Karpas-422 (cell line): ENCODE measurements at places on chromosomes 2 and 18.

DNA sequence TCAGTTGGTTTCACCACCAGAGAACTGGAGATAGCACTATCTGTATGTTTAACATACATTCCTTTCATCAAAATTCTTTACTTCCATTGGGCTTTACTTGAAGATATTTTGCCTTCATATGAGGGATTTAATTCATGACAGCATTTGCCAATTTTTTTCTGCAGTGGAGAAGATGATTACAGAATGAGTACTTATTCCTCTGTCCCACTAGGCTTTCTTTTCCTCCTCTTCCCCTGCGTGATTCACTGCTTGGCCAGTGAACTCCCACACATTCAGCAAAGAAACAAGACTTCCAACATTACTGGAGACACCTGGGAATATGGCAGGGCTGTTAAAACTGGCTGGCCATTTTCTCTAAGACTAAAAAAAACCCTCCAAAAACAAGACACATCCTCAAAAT, 425.8 kb upstream of the KCNH7 start:
- H3K36me3 ChIP-seq: no peaks in the 10 kb centered on the region
- H3K27ac ChIP-seq: no peak overlapping the region
- H3K4me1 ChIP-seq: no peaks in the 10 kb centered on the region
- no peak for DNase-seq
- H3K4me3 ChIP-seq: no peak overlapping the region

GRCh38 chr2:43899589-43899988, 60.8 kb downstream of the ABCG8 start:
- no peak overlapping the region for H3K27ac ChIP-seq
- no peaks in the 10 kb centered on the region for H3K4me1 ChIP-seq
- no peak overlapping the region for H3K4me3 ChIP-seq
- DNase-seq: no peak
- peaks cover 44% of the 10 kb centered on the region for H3K36me3 ChIP-seq

DNA sequence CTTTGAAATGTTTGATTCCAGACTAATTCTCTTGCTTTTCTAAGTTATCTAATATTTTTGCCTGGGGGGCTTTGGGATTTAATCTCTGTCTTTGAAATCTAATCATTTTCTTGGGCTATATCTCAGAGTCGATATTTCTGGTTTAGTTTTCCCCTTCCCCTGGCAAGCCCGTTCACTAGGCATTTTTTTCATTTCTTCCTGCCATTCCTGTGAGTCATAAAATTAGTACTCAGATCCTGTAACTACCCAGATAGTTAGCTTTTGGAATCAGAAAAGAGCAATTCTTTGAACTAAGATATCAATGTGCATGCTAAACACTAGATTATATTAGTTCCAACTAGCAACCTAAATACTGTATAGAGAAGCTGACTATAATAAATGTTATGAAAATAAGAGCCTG, 29.4 kb upstream of the RNF149 start:
- no peak overlapping the region for H3K27ac ChIP-seq
- DNase-seq: no peak
- H3K4me3 ChIP-seq: no peak overlapping the region
- H3K36me3 ChIP-seq: no peaks in the 10 kb centered on the region

DNA sequence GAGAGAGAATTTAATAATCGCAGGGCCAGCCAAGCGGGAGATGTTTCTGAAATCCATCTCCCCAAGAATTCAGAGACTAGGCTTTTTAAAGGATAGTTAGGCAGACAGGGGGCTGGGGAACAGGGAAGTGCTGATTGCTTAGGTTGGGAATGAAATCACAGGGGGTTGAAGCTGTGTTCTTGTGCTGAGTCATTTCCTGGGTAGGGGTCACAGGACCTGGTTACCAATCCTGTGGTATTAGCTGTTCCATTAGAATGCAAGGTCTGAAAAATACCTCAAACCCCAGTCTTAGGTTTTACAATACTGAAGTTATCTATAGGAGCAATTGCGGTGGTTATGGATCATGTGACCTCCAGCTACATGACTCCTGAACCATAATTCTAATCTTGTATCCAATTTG, 4.6 kb downstream of the SP140 start:
- H3K27ac ChIP-seq: no peak overlapping the region
- H3K4me1 ChIP-seq: peaks cover 31% of the 10 kb centered on the region
- DNase-seq: no peak

GRCh38 chr2:181814057-181814491, 77.5 kb upstream of the ITPRID2 start:
- H3K36me3 ChIP-seq: no peaks in the 10 kb centered on the region
- no peak overlapping the region for H3K4me3 ChIP-seq
- no peak for DNase-seq
- no peaks in the 10 kb centered on the region for H3K27me3 ChIP-seq

GRCh38 chr2:23244617-23245016, 140.4 kb upstream of the KLHL29 start:
- no peak overlapping the region for H3K27ac ChIP-seq
- no peaks in the 10 kb centered on the region for H3K4me1 ChIP-seq
- H3K4me3 ChIP-seq: no peak overlapping the region
- DNase-seq: no peak
- no peaks in the 10 kb centered on the region for H3K27me3 ChIP-seq

- H3K27ac ChIP-seq: no peak overlapping the region
- no peak for DNase-seq
- no peaks in the 10 kb centered on the region for H3K36me3 ChIP-seq
- H3K27me3 ChIP-seq: no peaks in the 10 kb centered on the region
These were observed 17.6 kb downstream of the HDAC4 start for GRCh38 chr2:239383036-239383758.

DNA sequence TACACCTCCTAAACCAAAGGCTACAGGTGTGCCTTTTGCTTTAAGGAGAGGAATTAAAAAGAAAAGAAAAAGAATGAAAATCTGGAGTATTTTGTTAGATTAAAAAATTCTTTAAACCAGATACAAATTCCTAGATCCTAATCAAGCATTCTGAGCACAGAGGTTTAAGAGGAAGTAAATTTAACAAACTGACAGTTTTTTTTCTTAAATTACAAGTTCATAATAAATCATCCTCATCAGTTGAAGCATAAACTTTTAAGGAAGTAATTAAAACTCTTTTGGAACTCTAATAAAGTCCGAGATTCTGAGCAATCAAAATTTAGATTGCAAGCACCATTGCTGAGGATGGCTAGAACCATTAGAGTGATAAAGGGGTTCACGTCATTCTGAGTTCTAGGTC, 75.1 kb downstream of the POLE4 start:
- H3K36me3 ChIP-seq: no peaks in the 10 kb centered on the region
- no peak overlapping the region for H3K27ac ChIP-seq
- no peaks in the 10 kb centered on the region for H3K27me3 ChIP-seq

DNA sequence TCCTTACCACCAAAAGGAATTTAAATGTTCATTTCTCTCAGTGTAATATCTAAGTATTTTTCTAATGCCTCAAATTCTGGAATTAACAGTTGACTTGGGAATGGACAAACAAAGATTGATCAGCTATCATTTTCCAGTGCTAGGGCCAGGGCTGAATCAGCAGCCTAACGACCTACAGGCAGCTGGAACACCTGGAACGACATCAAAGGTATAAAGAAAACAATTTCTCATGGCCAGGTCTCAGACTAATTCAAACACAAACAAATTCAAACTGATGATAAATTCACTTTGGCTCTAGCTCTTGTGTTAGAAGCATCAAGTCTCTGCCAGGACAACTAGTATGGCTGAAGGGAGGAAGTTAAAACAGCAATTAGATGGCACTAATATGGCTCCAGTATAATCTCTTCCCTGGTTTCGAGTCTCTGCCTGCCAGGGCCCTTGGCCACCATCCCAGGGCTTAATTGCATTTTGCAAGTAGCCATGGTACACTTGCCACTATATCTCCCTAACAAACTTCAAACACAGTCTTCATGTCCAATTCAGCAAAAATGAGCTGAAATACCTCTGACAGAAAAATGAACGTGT, 70.2 kb upstream of the FSHR start:
- no peaks in the 10 kb centered on the region for H3K27me3 ChIP-seq
- H3K36me3 ChIP-seq: no peaks in the 10 kb centered on the region
- no peak for DNase-seq
- no peak overlapping the region for H3K27ac ChIP-seq
- H3K4me3 ChIP-seq: no peak overlapping the region

- H3K27me3 ChIP-seq: no peaks in the 10 kb centered on the region
- no peaks in the 10 kb centered on the region for H3K4me1 ChIP-seq
- H3K27ac ChIP-seq: no peak overlapping the region
- no peaks in the 10 kb centered on the region for H3K36me3 ChIP-seq
- no peak overlapping the region for H3K4me3 ChIP-seq
These were observed 54.1 kb downstream of the BAZ2B start for GRCh38 chr2:159562248-159562647.

GRCh38 chr2:97745474-97746174, 32.2 kb downstream of the ZAP70 start:
- H3K27ac ChIP-seq: no peak overlapping the region
- peak; percentile 60 for DNase-seq
- no peaks in the 10 kb centered on the region for H3K27me3 ChIP-seq
- no peak overlapping the region for H3K4me3 ChIP-seq

DNA sequence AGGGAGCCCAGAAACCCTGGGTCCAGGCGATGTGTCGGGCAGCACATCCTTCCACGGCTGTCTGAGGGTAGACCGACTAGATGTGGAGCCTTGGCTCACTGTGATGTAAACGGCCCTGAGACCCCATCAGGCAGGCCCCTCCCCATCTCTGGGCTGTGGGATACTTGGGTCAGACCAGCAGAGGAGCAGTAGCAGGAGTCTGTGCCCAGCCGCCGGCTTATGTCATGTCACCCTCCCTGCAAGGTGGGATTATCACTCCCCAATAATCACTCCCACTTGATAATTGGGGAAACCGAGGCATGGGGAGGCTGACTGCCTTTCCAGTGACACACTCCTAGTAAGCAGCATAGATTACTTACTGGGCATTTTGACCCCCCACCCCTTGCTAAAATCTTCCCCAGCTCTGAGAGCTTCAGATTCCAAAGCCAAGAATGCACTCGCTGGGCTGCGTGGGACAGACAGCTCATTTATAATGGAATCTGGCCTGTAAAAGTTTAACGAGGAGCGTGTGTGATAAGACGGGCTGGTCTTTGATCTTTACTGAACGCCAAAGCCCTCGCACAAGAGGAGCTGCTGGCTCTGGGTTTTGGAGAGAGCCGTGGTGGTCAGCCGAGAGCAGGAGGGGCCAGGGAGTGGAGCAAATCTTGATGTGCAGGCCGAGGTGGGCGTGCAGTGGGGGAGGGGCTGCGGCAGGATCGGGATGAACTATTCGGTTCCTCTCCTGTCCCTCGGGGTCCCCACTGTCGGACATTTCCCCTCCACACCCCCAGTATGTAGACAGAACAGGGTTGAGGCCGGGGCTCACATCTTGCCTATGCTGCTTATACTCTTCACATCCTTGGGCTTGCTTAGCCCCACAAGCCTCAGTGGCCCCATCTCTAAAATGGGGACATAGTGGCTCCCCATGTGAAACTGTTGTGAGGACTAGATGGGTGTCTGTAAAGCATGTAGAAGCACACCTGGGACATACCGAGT, 200.0 kb downstream of the GLI2 start:
- H3K27ac ChIP-seq: no peak overlapping the region
- no peaks in the 10 kb centered on the region for H3K36me3 ChIP-seq
- H3K4me1 ChIP-seq: no peaks in the 10 kb centered on the region
- H3K4me3 ChIP-seq: no peak overlapping the region
- no peak for DNase-seq

GRCh38 chr2:58514252-58514651, 273.1 kb upstream of the FANCL start:
- no peaks in the 10 kb centered on the region for H3K36me3 ChIP-seq
- H3K4me1 ChIP-seq: no peaks in the 10 kb centered on the region
- H3K27me3 ChIP-seq: no peaks in the 10 kb centered on the region
- DNase-seq: no peak
- no peak overlapping the region for H3K4me3 ChIP-seq

GRCh38 chr2:25854613-25855012, 23.7 kb downstream of the ASXL2 start:
- H3K27me3 ChIP-seq: no peaks in the 10 kb centered on the region
- no peak overlapping the region for H3K27ac ChIP-seq
- no peak for DNase-seq
- H3K36me3 ChIP-seq: no peaks in the 10 kb centered on the region
- H3K4me1 ChIP-seq: peaks cover 37% of the 10 kb centered on the region

GRCh38 chr2:16361261-16361995, 304.2 kb downstream of the CYRIA start:
- H3K36me3 ChIP-seq: no peaks in the 10 kb centered on the region
- H3K27me3 ChIP-seq: no peaks in the 10 kb centered on the region
- H3K27ac ChIP-seq: no peak overlapping the region
- DNase-seq: no peak

- H3K27me3 ChIP-seq: no peaks in the 10 kb centered on the region
- DNase-seq: no peak
- H3K4me3 ChIP-seq: no peak overlapping the region
- H3K27ac ChIP-seq: no peak overlapping the region
- H3K4me1 ChIP-seq: no peaks in the 10 kb centered on the region
- no peaks in the 10 kb centered on the region for H3K36me3 ChIP-seq
These were observed 44.1 kb upstream of the SIX3 start for GRCh38 chr2:44897406-44897805.

DNA sequence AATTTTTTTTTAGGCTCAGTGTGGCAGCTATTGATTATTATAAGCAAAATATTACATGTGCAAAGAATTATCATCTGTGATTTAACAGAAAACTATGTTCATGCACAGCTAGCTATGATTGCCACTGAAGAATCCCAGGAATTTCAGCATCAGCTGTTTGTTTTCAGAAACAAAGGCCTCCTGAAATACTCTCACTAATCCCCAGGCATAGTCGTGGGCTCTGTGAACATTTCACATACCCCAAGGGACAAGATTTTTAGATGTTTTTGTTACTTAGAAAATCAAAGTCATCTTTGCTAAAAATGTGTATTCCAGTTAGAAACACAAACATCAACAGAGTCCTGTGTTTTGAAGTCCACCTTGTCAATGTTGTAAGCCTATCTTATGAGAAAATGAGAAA, 156.1 kb downstream of the MYO1B start:
- H3K27me3 ChIP-seq: no peaks in the 10 kb centered on the region
- no peak overlapping the region for H3K4me3 ChIP-seq
- no peaks in the 10 kb centered on the region for H3K36me3 ChIP-seq
- H3K4me1 ChIP-seq: no peaks in the 10 kb centered on the region

GRCh38 chr2:28643327-28643726, 108.3 kb upstream of the PPP1CB start:
- no peak overlapping the region for H3K27ac ChIP-seq
- no peak overlapping the region for H3K4me3 ChIP-seq
- H3K36me3 ChIP-seq: no peaks in the 10 kb centered on the region
- DNase-seq: no peak
- H3K4me1 ChIP-seq: no peaks in the 10 kb centered on the region

DNA sequence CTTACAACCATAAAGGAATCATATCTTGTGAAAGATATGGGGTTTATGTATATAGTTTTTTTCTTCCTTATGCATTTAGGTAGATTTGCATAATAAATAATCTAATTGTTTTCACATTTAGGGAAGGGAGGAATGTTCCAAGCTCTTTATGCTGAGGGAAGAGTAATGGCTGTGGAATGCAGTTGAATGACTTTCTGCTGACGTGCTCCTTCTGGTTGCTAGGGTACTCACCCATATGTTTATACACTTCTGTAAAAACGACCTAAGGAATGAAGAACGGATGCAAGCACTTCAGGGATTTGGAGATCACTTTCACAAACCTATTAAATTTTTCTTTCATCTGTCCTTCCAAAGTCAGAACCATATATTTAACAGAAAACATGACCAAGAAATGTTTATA, 29.2 kb upstream of the PPP4R1 start:
- no peaks in the 10 kb centered on the region for H3K27me3 ChIP-seq
- no peaks in the 10 kb centered on the region for H3K4me1 ChIP-seq
- H3K4me3 ChIP-seq: no peak overlapping the region
- no peaks in the 10 kb centered on the region for H3K36me3 ChIP-seq
